Psoas muscle (tissue), 8 donors: ENCODE measurements at places on chromosomes 6 and 20.

DNA sequence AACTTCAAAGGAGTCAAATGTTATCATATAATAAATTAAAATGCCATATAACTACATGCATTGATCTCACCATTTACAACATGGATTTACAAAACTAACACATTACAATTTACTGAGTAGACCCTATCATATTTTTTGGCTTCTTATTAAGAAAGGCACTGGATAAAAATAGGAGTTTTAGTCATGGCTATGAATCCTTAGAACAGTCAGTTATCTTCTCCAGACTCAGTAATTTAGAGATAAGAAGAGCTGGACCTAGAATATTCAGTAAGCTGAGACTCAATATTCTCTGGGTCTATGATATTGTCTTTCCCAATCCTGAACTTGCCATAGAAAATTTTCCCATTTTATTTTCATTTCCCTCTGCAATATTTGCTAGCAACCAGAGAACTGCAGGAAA, 62.3 kb downstream of the ME1 start:
- DNase-seq, result no peak

DNA sequence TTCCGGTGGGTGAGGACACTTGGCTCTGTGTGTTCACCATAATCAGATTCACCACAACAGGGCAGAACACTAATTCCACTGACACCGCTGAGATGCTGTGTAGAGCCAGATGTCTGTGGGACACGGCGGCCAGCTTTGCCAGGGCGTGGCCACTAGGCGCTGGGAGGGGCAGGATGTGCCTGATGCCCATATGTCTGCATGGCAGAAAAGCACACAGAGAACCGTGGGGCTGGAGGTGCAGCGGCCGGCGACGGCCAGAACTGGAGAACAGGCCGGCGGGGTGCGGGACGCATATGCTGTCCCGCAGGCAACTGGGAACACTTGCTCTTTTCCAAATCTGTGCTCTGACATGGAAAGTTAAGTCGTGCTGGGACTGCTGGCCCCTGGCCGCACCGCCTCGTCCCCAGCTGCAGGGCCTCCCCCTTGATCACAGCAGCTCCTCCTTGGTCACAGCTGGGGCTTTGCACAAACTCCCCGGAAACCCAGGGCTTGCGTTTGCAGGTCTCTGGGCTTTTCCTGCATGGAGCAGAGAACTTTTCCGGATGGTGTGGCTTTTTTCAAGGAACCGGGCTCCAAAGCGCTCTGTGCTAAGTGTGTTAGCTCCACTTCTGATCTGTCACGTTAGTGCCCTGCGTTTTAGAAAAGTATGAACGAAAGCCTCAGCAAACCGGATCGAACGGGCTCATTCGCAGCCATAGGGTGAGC, 31.1 kb downstream of the NTSR1 start:
- no peak for DNase-seq

DNA sequence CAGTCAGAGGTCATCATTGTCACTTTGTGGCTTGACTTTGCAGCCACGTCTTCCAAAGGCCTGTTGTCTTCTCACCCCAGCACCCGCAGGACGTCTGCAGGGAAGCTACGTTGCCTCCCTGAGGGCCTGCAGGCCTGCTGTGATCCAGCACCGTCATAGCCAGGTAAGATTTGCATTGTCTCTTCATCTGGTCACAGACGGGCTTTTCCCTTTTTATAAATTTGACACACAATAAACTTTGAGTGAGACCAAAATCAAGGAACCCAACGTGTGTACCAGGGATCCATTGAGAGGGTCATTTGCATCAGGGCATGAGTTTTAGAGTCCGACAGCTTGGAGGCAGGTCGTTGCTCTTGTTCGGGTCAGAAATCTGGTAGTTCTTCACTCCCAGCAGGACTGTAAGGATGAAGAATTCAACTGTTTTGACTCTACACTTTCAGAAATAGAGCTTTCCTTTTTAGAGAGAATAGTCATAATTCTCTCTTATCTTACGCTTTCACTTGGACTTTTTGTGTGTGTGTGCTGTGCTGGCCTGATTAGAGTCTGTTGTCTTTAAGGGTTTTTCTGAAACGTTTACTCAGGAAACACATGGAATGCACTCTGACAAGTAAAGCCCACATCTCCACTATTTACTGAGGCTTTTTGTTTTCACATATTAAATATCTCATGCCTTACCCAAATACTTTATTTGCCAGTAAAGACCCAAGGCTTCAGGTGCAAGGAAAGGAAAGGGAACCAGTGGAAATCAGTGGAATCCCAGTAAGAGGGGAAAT, 177.2 kb upstream of the TAB2 start:
- DNase-seq, result no peak

DNA sequence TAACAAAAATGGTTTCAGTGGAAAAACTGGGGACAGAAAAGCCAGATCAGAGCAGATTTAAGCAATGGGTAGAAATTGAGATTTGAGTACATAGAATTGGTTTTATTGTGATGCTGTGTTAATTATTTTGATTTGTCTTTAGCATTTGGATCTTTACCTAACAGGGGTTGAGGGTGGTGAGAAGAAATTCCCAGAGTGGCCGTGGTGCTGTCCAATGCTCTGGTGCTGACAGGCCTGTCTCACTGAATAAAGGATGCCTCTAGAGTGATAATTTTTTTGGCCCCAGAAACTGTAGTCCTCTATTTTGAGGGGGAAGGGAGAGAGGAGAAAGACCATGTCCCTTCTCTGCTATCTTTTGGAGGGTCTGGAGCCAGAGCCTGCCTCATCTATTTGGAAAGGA, 79.1 kb downstream of the LYRM2 start:
- DNase-seq, result no peak
